SK-N-SH (cell line): ENCODE measurements at places on chromosomes 7 and 10. TPM values are rescaled to one million over a fixed set of nuclear protein-coding genes. Genes with fewer than 3 reads are reported as not detected.

DNA sequence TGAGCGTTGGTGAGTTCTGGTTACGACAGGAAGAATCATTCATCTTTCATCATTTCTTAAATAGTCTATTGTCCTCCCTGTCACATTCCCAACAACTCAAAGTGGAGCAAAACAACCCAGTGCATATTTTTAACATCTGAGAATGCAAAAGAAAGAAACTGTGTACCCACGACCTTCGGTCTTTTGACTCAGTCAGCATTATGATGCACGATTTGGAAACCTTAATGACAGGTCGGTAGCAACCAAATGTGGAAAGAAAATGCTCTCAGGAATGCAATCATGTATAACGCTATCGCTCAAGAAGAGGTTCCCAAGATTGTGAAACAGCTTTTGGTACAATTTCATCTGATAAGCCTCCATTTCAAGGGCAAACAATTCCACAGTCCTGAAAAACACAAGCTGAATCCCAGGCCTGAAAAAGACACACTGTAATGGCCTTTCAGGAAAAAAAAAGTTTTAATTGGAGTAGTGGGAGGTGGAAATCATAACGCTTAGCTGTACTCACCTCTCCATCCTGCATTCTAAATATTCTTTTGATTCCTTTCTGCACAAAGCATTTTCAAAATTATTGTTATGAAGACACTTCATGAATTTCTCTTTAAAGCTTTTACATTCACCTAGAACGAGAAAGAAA, 2.6 kb downstream of the COX19 start:
- DNase-seq: no peak

The DYDC2 gene
- 0.08 and 0.10 TPM in 2 replicates for polyA plus RNA-seq

The TCF7L2 gene
- polyA plus RNA-seq: 5.8 and 10.2 TPM in 2 replicates

The MBLAC1 gene
- 2.5 and 4.4 TPM in 2 replicates for polyA plus RNA-seq

DNA sequence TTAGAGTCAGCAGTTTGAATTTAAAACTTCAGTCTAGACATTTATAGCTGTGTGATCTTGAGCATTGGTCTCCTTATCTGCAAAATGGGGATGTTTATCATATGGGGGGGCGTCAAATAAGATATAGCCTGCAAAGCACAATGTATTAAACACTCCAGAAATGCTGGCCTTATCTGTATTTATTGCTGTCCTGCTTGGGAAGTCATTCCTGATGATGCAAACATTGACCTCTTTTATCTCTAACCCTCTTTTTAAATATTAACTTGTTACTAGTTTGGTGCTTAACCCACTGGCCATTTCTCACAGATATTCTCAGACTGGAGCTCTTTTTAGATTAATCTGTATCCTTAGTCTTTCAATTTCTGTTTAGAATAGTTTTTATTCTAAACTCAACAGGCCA, 13.2 kb downstream of the MRPS33 start:
- no peak for DNase-seq

- DNase-seq: no peak
These were observed 30.4 kb upstream of the BMPER start for GRCh38 chr7:33874943-33875342.
